Lower lobe of right lung (tissue), 2 donors: ENCODE measurements at places on chromosomes 16 and 17. TPM values are rescaled to one million over a fixed set of nuclear protein-coding genes. Genes with fewer than 3 reads are reported as not detected.
A peak's percentile ranks its signal among the peaks of the same experiment; 100 is the strongest.

KRT24 gene
- not detected for total RNA-seq

DNA sequence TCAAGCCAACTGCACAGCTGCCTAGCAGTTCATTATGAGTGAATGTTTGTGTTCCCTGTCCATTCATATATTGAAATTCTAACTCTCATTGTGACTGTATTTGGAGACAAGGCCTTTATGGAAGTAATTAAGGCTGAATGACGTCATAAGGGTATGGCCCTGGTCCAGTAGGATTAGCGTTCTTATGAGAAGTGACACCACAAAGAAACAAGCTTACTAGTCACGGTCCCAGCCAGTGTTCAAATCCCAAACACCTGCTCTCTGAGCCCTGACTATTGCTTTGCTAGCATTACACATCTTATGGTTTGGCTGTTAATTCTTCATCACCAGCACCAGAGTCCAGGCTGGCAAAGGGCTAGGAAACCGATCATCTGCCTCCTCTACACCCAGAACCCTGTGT lies 2.2 kb downstream of the ZNF668 start:
- DNase-seq, result no peak

- peak; percentile 93 for DNase-seq
Measured at GRCh38 chr17:18182978-18183333, 672 bp upstream of the ALKBH5 start.

- no peak for DNase-seq
Measured at GRCh38 chr16:5753381-5753780, 655.8 kb upstream of the EEF2KMT start.

DNA sequence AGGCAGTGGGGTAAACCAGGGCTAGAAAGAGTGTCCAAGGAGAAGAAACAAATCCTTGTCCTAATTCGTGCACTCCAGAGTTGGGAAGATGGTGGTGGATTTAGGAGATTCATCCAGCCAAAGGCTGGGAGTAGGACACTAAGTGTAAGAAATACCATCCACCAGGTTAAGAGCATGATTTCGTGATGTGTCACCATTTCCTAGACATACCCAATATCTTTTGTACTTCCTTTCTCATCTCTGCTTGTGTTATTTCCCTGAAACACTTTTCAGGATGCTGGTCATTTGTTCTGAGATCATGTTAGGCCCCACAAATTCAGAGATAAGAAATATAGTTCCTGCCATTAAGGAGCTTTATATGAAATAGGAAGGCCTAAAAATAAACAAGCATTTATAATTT lies 106.3 kb upstream of the HLF start:
- DNase-seq, result no peak

DNA sequence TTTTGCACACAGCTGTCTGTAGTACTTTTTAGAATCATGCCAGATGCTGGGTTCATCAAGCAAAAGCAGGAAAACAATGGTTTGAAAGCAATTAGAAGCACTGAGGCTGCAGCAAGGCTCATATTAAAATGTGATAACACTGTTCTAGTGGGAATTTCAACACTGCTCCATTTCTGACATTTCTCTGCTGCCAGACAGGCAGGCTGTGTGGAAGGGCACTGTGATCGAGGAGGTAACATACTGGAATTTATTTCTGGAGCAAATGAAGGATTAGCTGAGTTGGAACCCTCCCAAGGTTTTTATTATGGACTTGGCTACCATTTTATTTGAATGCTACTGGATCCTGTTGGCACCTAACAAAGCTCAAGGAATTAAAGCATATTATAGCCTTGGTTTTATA lies 66.9 kb downstream of the SKAP1 start:
- no peak for DNase-seq

DNA sequence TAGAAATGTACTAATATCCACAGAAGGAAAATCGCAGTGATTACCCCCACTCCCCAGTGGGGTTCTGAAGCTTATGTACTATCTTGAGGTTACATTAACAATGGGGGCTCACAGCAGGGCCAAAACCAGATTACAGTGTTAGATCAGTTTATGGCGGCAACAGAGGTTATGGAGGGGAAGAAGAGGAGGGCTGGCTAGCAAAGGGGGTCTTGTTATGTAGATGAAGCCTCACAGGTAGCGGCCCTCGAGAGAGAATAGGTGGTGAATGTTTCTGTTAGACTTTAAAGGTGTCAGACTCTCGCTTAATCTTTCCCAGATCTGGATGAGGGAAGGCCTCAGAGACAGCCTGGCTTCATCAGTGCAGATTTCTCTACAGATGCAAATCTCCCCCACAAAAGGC lies 22.2 kb downstream of the RNF112 start:
- DNase-seq, result no peak

GRCh38 chr16:48330189-48330840 lies 54.9 kb downstream of the SIAH1 start:
- no peak for DNase-seq

DNA sequence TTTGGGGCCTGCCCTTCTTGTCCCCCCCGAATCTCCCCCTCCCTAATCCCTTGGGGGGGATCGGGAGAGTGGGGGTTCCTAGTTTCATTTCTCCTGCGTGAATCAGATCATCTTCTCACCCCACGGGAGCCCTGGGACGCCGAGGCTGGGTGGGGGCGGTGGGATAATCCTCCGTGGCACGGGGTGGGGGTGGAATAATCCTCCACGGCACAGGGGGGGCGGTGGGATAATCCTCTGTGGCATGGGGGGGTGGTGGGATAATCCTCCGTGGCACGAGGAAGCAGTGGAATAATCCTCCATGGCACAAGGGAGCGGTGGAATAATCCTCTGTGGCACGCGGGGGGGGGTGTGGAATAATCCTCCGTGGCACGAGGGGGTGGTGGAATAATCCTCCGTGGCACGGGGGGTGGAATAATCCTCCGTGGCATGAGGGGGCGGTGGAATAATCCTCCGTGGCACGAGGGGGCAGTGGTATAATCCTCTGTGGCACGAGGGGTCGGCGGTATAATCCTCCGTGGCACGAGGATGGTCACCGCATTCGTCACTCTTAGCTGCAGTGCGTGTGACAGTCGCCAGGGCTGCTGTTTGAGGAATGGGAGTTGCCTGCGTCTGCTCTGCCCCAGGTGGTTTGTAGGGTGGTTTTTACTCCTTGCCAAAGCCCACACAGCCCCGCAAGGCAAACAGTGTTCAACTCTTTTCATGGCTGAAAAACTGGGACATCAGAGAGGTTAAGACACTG lies 156.9 kb downstream of the LAT start:
- DNase-seq, result peak; percentile 18

DNA sequence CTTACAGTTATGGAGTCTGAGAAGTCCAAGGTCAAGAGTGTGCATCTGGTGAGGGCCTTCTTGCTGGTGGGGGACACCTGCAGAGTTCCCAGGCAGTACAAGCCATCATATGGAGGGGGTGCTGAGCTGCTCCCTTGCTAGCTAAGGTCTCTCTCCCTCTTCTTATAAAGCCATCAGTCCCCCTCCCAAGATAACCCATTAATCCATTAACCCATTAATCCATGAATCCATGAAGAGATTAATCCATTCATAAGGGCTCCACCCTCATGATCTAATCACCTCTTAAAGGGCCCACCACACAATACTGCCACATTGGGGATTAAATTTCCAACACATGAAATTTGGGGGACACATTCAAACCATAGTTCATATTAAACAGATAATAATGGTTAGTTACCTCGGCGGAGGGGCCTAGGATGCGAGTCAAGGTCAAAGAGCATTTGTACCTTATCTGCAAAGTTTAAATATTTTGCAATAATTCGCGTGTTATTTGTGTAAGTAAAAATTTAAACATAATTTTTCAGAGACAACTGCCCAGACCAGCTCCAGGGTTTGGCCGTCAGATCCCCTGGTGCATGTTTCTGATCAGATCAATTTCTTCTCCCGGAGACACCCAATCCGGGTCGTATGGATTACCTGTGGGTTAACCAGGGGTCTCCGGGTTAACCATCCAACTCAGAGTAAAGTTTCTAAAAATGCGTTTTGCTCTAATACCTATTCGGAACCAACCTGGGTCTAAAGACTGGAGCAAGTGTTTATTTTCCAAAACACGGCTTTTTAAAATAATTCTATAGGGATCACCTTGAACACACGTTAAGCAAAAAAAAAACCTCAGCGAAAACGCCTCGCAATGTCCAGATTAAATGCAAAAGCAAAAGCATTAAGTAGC lies 740 bp upstream of the POLR3E start:
- no peak for DNase-seq

- DNase-seq, result no peak
Measured at GRCh38 chr17:79444198-79444597, 166.7 kb downstream of the RBFOX3 start.

DNA sequence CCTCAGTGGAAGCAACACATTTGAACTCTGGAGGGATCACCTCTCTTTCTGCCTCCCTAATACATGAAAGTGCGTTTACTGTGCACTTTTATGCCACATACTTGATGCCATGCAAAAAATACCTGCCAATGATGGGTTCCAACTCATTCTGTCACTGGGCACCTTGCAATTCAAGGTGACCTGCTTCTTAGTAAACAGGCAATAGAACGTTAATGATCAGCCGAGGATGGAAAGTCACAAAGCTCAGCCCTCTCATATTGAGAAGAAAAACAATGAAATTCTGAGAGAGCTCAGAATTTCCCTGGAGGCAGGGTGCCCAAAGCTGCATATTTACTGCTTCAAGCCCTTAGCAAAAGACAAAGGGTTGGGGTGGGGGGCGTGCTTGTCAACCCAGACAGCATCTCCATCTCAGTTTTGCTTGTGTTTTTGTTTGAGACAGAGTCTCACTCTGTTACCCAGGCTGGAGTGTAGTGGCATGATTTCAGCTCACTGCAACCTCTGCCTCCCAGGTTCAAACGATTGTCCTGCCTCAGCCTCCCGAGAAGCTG lies 23.2 kb downstream of the LITAF start:
- no peak for DNase-seq
